ENCODE measurements at places on chromosomes 3 and 15.

DNA sequence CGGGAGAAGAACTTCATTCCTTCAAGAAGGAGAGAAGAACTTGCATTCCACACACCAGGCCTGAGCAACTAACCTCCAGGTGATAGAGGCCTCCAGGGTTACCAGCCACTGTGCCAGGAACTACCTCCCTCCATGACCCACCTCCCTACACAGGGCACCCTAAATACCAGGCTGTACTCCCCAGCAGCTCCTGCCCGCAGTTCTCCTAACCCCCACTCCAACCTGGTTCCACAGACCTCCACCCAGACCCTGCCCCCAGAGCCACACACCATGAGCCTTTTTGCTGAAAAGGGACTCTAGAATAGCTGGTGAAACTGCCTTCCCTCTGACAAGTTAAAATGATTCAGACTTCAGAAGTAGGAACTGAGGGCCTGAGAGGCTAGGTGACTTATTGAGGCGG, 8.2 kb downstream of the IGDCC3 start:
- no peak for DNase-seq

DNA sequence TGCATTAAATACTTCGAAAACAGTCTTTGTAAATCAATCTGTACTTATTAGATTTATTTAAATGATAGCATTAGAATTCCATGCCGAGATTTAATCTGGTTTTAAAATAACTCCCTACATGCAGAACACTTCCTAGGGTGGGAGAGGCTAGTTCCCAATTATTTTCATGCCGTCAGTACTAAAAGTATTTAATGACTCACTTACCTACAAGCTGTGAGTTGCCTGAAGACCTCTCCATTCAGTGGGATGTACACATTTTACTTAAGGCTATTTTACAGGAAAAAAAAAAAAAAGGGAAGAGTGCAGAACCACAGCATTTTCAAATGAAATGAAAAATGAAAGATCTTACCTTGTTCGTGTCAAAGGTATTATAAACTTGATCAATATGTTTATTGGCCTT, 469 bp downstream of the GUCA1C start:
- DNase-seq, result no peak

DNA sequence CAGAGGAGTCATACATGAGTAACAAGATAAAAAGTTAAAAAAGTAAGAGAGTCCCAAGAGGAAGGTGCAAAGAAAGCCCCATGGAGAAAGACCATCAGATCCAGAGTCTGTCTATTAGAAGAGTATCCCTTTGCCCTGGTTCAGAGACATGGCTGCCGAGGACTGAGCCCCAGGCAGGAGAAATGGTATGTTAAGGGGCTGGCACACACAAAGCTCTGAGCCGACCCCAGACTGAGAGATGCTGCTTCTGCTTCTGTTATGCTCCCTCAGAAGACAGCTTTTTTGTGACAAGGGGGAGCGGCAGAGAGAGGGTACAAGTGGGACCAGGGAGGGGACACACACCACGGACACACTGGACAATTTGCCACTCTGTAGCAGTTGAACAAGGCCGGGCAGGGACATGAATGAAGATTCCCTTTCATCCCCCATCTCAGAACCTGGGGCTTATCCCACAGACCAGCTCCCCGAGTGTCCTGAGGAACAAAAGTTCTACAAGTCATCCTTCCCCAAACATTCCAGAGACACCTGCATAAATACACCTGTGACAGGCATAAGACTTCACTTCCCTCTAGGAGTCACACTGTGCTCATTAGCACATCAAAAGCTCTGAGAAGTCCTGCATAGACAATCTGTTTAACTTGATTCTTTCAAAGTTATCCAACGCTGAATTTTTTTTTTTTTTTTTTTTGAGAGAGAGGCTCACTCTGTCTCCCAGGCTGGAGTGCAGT, 161.6 kb upstream of the WNT5A start:
- DNase-seq, result no peak

- no peak for DNase-seq
Observed at GRCh38 chr3:179672918-179673317, 20.1 kb downstream of the USP13 start.

GRCh38 chr3:188670446-188670845, 501.3 kb upstream of the TPRG1 start:
- DNase-seq, result no peak

GRCh38 chr3:185655426-185656320, 69.6 kb downstream of the SENP2 start:
- no peak for DNase-seq

GRCh38 chr3:187019542-187020072, 89.3 kb downstream of the ST6GAL1 start:
- no peak for DNase-seq

GRCh38 chr15:49046220-49047102, at the start of gene SECISBP2L:
Gene SECISBP2L, minus strand, starts transcription at chr15:49046446. Its CDS starts 147 bp downstream, at chr15:49046299.
- DNase-seq, result peak; percentile 80

- DNase-seq, result no peak
Observed at GRCh38 chr3:71662056-71662455, 63.1 kb downstream of the EIF4E3 start.

- no peak for DNase-seq
Observed at GRCh38 chr15:35194296-35194695, 109.2 kb upstream of the NANOGP8 start.

GRCh38 chr3:115071601-115072000, 75.5 kb downstream of the ZBTB20 start:
- DNase-seq, result no peak

GRCh38 chr15:73464602-73465001, 21.6 kb downstream of the REC114 start:
- DNase-seq, result no peak

- no peak for DNase-seq
Observed at GRCh38 chr3:58559586-58559985, 17.6 kb downstream of the FAM107A start.

DNA sequence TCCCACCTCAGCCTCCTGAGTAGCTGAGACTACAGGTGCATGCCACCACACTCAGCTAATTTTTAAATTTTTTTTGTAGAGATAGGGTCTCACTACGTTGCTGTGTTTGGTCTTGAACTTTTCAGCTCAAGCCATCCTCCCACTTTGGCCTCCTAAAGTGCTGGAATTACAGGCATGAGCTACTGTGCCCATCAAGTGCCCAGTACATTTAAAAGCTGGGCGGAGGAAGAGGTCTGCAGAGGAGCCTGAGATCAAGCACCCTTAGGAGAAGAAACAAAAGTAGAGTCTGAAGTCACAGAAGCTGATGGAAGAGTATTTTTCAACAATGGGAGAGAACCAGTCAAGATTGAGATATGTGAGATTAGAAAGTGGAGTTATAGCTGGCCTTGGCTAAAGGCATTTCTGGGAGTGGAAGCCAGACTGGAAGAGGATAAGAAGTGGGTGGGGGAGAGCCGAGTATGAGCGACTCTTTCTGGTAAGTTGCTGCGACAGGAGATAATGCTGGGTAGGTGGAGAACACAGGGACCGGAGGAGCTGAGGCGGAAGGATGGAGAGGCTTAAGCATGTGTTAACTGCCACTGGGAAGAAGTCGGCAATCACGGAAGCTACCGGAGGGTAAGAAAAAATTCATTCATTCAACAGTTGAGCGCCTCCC, 782 bp upstream of the IREB2 start:
- no peak for DNase-seq

- DNase-seq, result no peak
Observed at GRCh38 chr15:44804298-44805046, 68.1 kb downstream of the TRIM69 start.

- DNase-seq, result no peak
Observed at GRCh38 chr3:172305552-172305951, 142.7 kb downstream of the GHSR start.

GRCh38 chr3:58323529-58324390, 8.9 kb upstream of the PXK start:
- DNase-seq, result no peak

DNA sequence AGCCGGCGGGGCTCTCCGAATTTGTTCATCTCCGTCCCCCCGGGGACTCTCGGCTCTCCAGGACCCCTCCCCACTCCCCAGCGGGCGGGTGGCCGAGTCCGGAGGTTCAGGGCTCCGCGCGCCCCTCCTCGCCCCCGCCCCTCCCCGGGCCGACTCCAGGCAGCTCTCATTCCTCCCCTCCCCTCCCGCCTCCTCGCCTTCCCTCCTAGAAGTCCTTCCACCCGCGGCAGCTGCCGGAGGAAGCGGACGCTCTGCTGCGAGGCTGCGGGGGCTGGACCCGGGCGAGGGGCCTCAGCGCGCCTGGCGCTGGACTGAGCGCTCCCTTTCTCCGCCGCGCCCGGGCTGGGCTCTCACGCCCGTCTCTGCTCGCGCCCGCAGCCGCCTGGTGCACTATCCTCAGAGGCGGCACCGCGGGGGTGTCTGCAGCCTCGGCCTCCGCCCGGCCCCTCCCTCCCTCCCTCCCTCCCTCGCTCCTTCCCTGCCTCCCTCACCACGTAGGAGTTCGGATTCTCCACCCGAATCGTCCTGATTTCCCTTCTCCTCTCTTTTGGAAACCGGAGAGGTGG, at the start of gene ROBO2:
Gene ROBO2 (plus strand): TSS at position 494 of the 566 bp plus-strand sequence. CDS start 687 bp downstream, outside the sequence.
- DNase-seq, result no peak

DNA sequence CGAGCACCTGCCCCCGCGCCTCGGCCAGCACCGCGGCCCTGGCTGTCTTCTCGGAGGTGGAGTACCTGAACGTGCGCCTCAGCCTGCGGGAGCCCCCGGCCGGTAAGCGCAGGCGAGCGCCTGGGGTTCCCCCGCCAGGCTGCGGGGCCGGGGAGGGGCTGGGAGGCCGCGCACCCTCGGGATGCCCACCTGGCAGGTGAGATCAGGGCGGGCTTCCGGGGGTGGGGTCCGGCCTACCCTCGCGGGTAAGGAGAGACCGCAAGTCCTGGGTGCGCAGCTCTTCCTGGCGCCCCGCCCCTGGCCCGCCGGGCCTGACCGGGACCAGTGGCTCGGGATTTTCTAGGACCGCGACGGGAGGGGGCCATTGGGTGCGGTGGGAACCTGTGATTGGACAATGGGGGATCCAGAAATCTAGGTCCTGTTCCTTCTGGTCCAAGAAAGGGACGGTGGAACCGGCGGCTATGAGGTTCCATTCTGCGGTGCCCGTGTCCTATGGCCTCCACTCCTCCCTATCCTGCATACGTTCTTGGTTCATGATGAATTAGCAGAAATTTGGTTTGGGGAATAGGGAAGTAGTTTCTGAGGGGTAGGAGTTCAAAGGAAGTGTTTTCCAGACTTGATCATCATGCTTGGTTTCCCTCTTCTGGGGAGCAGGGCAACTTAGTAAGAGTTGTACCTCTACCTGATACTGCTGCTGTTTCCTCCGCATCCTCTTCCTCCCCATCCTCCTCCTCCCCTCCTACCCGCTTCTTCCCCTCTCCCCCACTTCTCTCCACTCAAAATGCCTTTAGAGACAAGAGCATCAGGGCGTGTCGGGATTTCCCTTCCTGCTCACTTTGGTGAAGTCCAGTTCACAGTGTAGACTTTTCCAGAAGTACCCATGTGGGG, 808 bp downstream of the ARRDC4 start:
- peak; percentile 4 for DNase-seq

GRCh38 chr3:4804161-4805058, 174.8 kb upstream of the BHLHE40 start:
- DNase-seq, result no peak

- DNase-seq, result no peak
Observed at GRCh38 chr3:195764961-195765706, 44.4 kb downstream of the MUC20 start.

DNA sequence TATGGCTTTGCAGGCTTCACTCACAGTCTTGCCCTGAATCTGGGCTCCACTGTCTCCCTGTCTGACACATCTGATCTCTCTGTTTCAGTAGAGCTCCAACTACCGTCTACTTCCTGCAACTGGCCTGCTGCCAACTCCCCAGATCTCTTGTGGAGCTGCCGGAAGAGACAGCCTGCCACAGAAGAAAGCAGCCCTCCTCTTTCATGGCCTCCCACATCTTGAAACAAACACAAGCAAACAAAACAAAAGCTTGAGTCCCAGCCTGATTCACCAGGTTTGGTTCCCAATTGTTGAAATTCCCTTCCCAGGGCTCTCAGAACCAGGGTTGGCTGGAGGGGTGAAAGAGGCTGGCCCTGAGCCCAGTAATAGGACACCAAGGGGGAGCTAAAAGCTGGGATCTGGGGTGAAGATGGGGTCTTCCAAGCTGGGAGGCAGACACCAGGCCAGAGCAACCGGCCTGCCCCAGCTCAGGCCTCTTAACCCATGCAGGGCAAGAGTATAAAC, 55.3 kb upstream of the CA12 start:
- peak; percentile 66 for DNase-seq

DNA sequence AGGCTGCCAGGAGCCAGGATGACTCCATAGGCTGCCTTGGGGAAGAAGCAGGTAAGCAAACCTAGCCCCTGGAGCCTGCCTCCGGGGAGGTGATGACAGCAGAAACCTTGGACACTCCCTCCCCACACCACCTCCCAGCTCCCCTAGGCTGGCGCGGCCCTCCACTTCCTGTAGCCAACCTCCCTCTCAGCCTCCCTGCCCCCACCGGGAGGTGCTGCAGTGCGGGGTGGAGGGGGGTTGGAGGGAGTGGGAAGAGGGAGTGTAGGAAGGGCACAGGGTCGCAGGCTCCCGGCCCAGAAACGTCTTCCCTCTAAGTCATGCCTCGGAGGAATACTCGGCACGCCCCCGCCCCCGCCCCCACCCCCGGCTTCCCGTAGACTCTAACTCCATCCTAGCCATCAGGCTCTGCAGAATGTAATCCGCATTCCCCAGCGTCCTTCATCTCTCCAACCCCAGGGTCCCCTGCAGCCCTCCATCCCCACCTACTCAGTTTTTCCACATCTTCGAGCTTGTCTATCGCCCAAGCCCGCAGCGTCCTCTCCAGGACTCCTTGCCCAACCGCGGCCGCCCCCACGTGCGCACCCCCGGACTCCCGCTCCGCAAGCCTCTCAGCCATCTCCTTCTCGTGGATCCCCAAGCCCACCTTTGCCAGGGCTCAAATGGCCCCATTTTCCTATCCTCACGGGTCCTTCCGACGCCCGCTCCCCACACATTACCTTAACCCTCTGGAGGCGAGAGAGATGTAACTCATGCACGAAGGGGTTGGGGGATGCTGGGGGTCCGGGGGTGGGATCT, 528 bp downstream of the LPCAT4 start:
- DNase-seq, result peak; percentile 14

GRCh38 chr3:179027326-179027900, 44.2 kb downstream of the ZMAT3 start:
- DNase-seq, result no peak
